ENCODE measurements at places on chromosomes 3 and 15. TPM values are rescaled to one million over a fixed set of nuclear protein-coding genes. Genes with fewer than 3 reads are reported as not detected.

DNA sequence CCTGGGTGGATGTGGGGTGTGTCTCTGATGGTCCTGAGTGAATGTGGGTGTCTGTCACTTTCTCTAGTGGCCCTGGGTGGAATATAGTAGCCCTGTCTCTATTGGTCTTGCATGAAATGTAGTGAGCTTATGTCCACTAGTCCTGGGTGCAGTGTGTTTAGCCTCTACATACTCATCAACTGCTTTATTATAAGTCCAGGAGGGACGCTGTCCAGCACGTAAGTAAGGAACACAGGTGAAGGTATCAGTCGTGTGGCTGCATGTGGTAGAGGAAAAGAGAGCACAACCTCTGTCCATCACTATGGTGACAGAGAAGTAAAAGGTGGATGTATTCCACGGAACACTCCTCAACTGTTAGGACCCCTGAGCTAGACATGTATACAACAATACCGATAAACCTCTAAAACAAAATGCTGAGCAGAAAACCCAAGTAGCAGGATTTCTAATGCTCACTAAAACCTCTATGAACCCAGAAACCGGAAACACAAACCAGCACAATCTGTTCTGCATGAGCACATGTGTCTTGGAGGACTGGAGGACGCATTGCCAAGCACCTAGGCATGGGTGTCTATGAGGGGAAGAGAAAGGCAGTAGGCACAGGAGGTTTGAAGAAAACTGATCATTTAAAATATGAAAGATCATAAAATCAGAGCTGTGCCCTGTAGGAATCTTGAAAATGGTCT is 11.0 kb downstream of the LTF start:
- H3K4me3 ChIP-seq = no peak overlapping the region
- peaks cover 3% of the 10 kb centered on the region for H3K27me3 ChIP-seq
- H3K4me1 ChIP-seq = no peaks in the 10 kb centered on the region

GRCh38 chr3:185308126-185308754 is 54.4 kb upstream of the EHHADH start:
- H3K4me3 ChIP-seq = no peak overlapping the region
- no peaks in the 10 kb centered on the region for H3K27me3 ChIP-seq
- no peak overlapping the region for H3K27ac ChIP-seq
- H3K4me1 ChIP-seq = peaks cover 3% of the 10 kb centered on the region
- DNase-seq = peak; percentile 52

GRCh38 chr3:6516694-6517093 is 344.2 kb upstream of the GRM7 start:
- no peak overlapping the region for H3K4me3 ChIP-seq
- no peaks in the 10 kb centered on the region for H3K27me3 ChIP-seq
- H3K27ac ChIP-seq = no peak overlapping the region
- no peaks in the 10 kb centered on the region for H3K36me3 ChIP-seq

DNA sequence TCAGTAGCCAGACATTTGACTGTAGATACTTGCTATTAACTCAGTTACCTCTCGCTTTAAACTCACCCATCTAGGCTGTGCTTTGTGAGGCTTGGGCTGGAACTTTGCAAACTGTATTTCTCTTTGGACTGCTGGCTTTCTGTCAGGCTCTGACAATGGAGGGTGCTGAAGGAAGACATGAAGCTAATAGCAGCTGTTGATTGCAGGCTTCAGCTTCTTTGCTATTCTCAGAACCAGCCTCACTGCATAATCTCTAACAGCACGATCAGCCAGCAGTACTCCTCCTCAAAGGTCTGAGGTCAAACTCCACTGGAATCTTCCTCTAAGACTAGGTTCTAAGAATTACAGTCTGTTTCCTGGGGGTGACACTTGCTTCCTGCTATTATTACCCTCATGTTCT is 295.6 kb downstream of the ZBBX start:
- no peak overlapping the region for H3K4me3 ChIP-seq
- H3K27me3 ChIP-seq = no peaks in the 10 kb centered on the region
- no peak for DNase-seq

- no peaks in the 10 kb centered on the region for H3K36me3 ChIP-seq
- no peaks in the 10 kb centered on the region for H3K4me1 ChIP-seq
- H3K4me3 ChIP-seq = no peak overlapping the region
- H3K27me3 ChIP-seq = no peaks in the 10 kb centered on the region
These were observed 520.3 kb downstream of the EDEM1 start for GRCh38 chr3:5707794-5708193.

- no peak overlapping the region for H3K27ac ChIP-seq
- DNase-seq = no peak
These were observed 100.4 kb downstream of the DAPK2 start for GRCh38 chr15:63945838-63946298.

GRCh38 chr15:57220205-57220604 is 156.1 kb upstream of the CGNL1 start:
- H3K27ac ChIP-seq = no peak overlapping the region
- no peaks in the 10 kb centered on the region for H3K27me3 ChIP-seq
- peaks cover 23% of the 10 kb centered on the region for H3K4me1 ChIP-seq
- no peak overlapping the region for H3K4me3 ChIP-seq
- no peak for DNase-seq
- H3K36me3 ChIP-seq = no peaks in the 10 kb centered on the region

- no peaks in the 10 kb centered on the region for H3K36me3 ChIP-seq
- H3K27ac ChIP-seq = no peak overlapping the region
- DNase-seq = no peak
- no peaks in the 10 kb centered on the region for H3K4me1 ChIP-seq
These were observed 29.8 kb downstream of the GNB4 start for GRCh38 chr3:179421500-179421899.

- no peak for DNase-seq
- H3K36me3 ChIP-seq = no peaks in the 10 kb centered on the region
- H3K27ac ChIP-seq = no peak overlapping the region
- peaks cover 12% of the 10 kb centered on the region for H3K27me3 ChIP-seq
- peaks cover 4% of the 10 kb centered on the region for H3K4me1 ChIP-seq
These were observed 3.9 kb upstream of the ATP11B start for GRCh38 chr3:182789371-182789770.

- no peaks in the 10 kb centered on the region for H3K36me3 ChIP-seq
- no peak overlapping the region for H3K4me3 ChIP-seq
- H3K27ac ChIP-seq = no peak overlapping the region
- no peak for DNase-seq
- no peaks in the 10 kb centered on the region for H3K4me1 ChIP-seq
These were observed 802.0 kb downstream of the TBL1XR1 start for GRCh38 chr3:176395240-176395639.

DNA sequence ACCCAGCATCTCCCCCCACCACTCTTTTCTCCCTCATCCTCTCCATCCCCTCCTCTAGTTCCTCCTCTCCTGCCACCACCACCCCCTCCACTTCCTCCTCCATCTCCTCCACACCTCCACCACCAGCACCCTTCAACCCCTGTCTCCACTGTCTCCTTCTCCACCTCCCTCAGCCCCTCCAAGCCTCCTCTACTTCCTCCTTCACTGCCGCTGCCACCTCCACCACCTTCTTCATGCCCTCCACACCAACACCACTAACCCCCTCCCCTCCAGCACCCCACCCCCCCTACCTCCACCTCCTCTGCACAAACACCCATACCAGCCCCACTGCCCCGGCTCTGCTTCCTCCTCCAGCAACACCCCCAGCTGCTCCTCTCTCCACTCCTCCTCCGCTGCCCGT is 88.0 kb downstream of the HES1 start:
- no peak for DNase-seq
- peaks cover 3% of the 10 kb centered on the region for H3K36me3 ChIP-seq
- no peak overlapping the region for H3K4me3 ChIP-seq
- H3K27ac ChIP-seq = no peak overlapping the region
- peaks cover 7% of the 10 kb centered on the region for H3K4me1 ChIP-seq
- peaks cover 30% of the 10 kb centered on the region for H3K27me3 ChIP-seq

- no peak for DNase-seq
- H3K4me3 ChIP-seq = no peak overlapping the region
- H3K27ac ChIP-seq = no peak overlapping the region
- peaks cover 86% of the 10 kb centered on the region for H3K4me1 ChIP-seq
- H3K36me3 ChIP-seq = peaks cover 9% of the 10 kb centered on the region
These were observed 22.2 kb downstream of the ANP32A start for GRCh38 chr15:68798346-68799094.

GRCh38 chr3:111758642-111759041 is 100.4 kb upstream of the PHLDB2 start:
- H3K36me3 ChIP-seq = no peaks in the 10 kb centered on the region
- no peaks in the 10 kb centered on the region for H3K27me3 ChIP-seq
- DNase-seq = no peak
- no peak overlapping the region for H3K4me3 ChIP-seq
- no peak overlapping the region for H3K27ac ChIP-seq

DNA sequence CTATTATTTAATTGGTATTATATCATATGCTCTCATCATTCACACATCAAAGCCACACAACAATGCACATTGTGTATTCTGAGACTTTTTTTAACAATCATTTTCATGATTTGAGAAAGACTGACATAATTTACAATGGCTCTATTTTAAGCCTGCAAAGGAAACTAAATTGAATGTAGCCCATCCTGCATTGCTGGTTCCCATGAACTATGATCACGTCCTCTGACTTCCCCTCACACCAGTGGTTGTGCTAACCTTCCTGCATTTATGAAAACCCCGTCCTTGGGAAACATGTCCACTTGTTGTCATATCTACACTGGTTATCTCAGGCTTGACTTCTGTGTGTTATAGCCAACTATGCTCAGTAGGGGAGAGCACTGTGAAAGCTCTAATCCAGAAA is 546.2 kb downstream of the MECOM start:
- H3K4me1 ChIP-seq = no peaks in the 10 kb centered on the region
- H3K4me3 ChIP-seq = no peak overlapping the region
- DNase-seq = no peak
- H3K27ac ChIP-seq = no peak overlapping the region
- H3K27me3 ChIP-seq = no peaks in the 10 kb centered on the region

DNA sequence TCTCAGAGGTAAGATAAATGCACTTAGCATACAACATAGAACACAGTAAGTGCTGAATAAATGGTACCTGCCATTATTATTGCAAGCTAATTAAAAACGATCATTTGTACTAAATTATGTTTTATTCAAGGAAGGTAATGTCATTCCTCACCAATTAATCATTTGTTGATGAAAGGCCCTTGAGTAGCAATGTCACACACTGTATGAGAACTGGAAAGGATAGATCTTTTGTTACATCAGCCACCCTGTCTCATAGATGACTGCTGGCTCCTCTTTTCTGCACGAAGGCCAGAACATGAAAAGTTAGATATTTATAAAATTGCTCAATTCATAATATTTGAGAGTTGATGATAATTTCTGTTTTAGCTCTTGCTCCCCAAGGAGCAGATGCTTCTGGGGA is 415.4 kb downstream of the RBMS3 start:
- no peak overlapping the region for H3K27ac ChIP-seq
- no peaks in the 10 kb centered on the region for H3K4me1 ChIP-seq
- peaks cover 1% of the 10 kb centered on the region for H3K27me3 ChIP-seq
- H3K4me3 ChIP-seq = no peak overlapping the region
- no peak for DNase-seq

GRCh38 chr3:110542552-110543150 is 529.0 kb upstream of the NECTIN3 start:
- H3K4me1 ChIP-seq = no peaks in the 10 kb centered on the region
- no peaks in the 10 kb centered on the region for H3K36me3 ChIP-seq
- no peak for DNase-seq
- H3K4me3 ChIP-seq = no peak overlapping the region
- no peak overlapping the region for H3K27ac ChIP-seq

- no peak overlapping the region for H3K4me3 ChIP-seq
- no peak for DNase-seq
- H3K27me3 ChIP-seq = no peaks in the 10 kb centered on the region
- no peak overlapping the region for H3K27ac ChIP-seq
- H3K4me1 ChIP-seq = peaks cover 12% of the 10 kb centered on the region
These were observed 3.5 kb upstream of the FYTTD1 start for GRCh38 chr3:197746209-197746608.

GRCh38 chr15:66400351-66400774 is 13.7 kb downstream of the MAP2K1 start:
- no peaks in the 10 kb centered on the region for H3K27me3 ChIP-seq
- DNase-seq = no peak
- peaks cover 74% of the 10 kb centered on the region for H3K4me1 ChIP-seq
- H3K4me3 ChIP-seq = no peak overlapping the region
- H3K36me3 ChIP-seq = peaks cover 14% of the 10 kb centered on the region
- H3K27ac ChIP-seq = peak overlapping the region; percentile 6

GRCh38 chr3:31448035-31448881 is 84.5 kb upstream of the STT3B start:
- H3K36me3 ChIP-seq = peaks cover 3% of the 10 kb centered on the region
- H3K27me3 ChIP-seq = no peaks in the 10 kb centered on the region
- DNase-seq = peak; percentile 55
- no peak overlapping the region for H3K4me3 ChIP-seq
- peak overlapping the region; percentile 23 for H3K27ac ChIP-seq

GRCh38 chr15:31223478-31224350 is 102.9 kb upstream of the KLF13 start:
- DNase-seq = no peak
- H3K27ac ChIP-seq = no peak overlapping the region
- H3K4me1 ChIP-seq = peaks cover 27% of the 10 kb centered on the region
- H3K36me3 ChIP-seq = no peaks in the 10 kb centered on the region

GRCh38 chr3:50139308-50139707 is 15.8 kb upstream of the SEMA3F start:
- H3K27me3 ChIP-seq = no peaks in the 10 kb centered on the region
- H3K36me3 ChIP-seq = no peaks in the 10 kb centered on the region
- peaks cover 11% of the 10 kb centered on the region for H3K4me1 ChIP-seq
- H3K27ac ChIP-seq = no peak overlapping the region
- no peak for DNase-seq

- H3K4me1 ChIP-seq = no peaks in the 10 kb centered on the region
- H3K27me3 ChIP-seq = peaks cover 17% of the 10 kb centered on the region
- H3K27ac ChIP-seq = no peak overlapping the region
- peaks cover 1% of the 10 kb centered on the region for H3K36me3 ChIP-seq
- H3K4me3 ChIP-seq = no peak overlapping the region
- no peak for DNase-seq
These were observed 38.9 kb upstream of the DCLK3 start for GRCh38 chr3:36803091-36803791.

Gene SUMF1
- total RNA-seq = 5.1 TPM

Gene CPNE9
- not detected for total RNA-seq

Gene MITF
- not detected for total RNA-seq

Gene TGM4
- not detected for total RNA-seq

Gene CDHR4
- total RNA-seq = not detected

Gene PLCB2
- total RNA-seq = 70.7 TPM

Gene NR2F2
- total RNA-seq = not detected

Gene CHMP2B
- 28.4 TPM for total RNA-seq

All from activated CD4-positive, alpha-beta memory T cell treated with anti-CD3 and anti-CD28 coated beads for 36 hours (primary cell).